Uterus (tissue), 4 donors: ENCODE measurements at places on chromosomes 11 and 22.

GRCh38 chr11:64340671-64341335 is 799 bp downstream of the CCDC88B start:
- DNase-seq = no peak

DNA sequence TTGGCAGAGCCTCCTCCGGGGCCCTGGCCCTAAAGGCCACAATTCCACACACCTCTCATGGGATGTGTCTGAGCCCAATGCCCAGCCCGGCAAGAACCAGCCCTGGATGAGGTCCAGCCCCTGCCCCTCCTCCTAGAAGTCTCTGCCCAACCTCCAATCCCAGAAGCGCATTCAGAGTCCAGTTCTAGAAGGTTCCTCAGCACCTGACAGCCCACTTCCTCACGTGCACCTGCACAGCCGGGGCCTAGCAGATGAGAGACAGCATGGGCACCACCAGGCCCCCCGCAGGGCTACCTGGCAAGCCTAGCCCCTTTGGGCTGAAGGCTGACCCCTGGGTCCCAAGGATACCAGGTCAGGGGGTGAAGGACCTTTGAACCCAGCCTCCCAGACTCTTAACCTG is 11.5 kb upstream of the CDKN1C start:
- DNase-seq = no peak

GRCh38 chr11:23078289-23078971 is 218.2 kb upstream of the CCDC179 start:
- DNase-seq = no peak

GRCh38 chr11:129402206-129403171 is 26.8 kb downstream of the BARX2 start:
- DNase-seq = no peak

GRCh38 chr11:34351687-34352469 is 5.9 kb downstream of the ABTB2 start:
- DNase-seq = no peak

GRCh38 chr11:7545611-7546010 is 31.8 kb downstream of the PPFIBP2 start:
- DNase-seq = no peak

- no peak for DNase-seq
These were observed 60.0 kb downstream of the COMMD9 start for GRCh38 chr11:36229091-36229705.

- no peak for DNase-seq
These were observed 10.2 kb downstream of the SYTL2 start for GRCh38 chr11:85800595-85801342.

DNA sequence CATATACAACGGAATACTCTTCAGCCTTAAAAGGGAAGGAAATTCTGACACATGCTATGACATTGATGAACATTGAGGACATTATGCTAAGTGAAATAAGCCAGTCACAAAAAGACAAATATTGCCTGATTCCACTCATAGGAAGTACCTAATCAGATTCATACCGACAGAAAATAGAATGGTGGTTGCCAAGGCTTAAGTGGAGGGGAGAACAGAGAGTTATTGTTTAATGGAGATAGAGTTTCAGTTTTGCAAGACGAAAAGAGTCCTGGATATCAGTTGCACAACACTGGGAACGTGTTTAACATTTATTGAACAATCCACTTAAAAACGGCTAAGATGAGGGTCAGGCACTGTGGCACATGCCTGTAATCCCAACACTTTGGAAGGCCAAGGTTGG is 45.6 kb upstream of the HIPK3 start:
- no peak for DNase-seq

GRCh38 chr22:37160027-37160426 is 10.3 kb upstream of the IL2RB start:
- no peak for DNase-seq

DNA sequence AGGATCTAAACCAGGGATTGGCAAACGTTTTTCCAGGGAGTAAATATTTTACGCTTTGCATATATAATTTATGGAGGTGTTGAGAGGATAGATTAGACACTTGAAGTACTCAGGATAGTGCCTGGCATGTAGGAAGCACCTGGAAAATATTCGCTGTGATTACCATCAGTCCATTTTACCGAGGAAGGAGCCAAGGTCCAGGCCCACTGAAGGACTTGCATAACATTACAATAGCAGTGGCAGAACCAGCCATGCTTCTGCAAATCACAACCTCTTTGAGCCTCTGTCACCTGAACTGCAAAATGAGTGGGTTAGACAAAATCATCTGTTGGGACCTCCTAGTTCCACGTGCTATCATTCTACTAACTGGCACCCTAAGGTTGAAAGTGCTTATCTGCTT is 5.4 kb downstream of the FUT4 start:
- no peak for DNase-seq

- DNase-seq = no peak
These were observed 2226.5 kb upstream of the RAG2 start for GRCh38 chr11:38824573-38824972.

- no peak for DNase-seq
These were observed 30.3 kb upstream of the NAP1L4 start for GRCh38 chr11:3022300-3022967.

GRCh38 chr11:105644839-105645573 is 35.1 kb downstream of the GRIA4 start:
- DNase-seq = no peak

GRCh38 chr11:68038718-68039525 is at the start of gene TCIRG1:
TSS of gene TCIRG1 (plus strand) at chr11:68039025. CDS start at chr11:68041272, 2,247 bp downstream.
- peak; percentile 89 for DNase-seq

GRCh38 chr11:19091366-19091765 is 25.6 kb upstream of the ZDHHC13 start:
- DNase-seq = no peak

- no peak for DNase-seq
These were observed 17.9 kb downstream of the USH1C start for GRCh38 chr11:17526326-17526725.
